ENCODE measurements at places on chromosomes 16 and 17.

DNA sequence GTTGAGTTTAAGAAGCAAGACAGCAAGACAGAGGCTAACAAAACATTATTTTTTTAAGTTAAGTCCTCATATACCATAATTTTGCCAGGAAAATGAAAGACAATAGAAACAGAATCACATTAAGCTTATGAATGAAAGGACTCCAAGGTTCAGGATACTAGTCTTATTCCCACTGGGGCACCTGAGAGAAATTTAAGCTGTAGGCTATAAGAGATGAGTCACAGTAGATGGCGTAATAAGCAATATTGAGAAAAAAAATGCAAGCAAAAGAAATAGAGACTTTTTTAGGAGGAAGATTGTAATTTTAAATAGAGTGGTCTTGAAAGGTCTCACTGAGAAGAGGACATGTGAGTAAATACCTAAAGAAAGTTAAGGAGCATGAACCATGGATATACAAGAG is 57.1 kb upstream of the KIF2B start:
- no peak for DNase-seq

- DNase-seq = no peak
Observed at GRCh38 chr17:67518876-67519275, 141.8 kb downstream of the PITPNC1 start.

GRCh38 chr17:76051561-76051960 is 20.8 kb downstream of the SRP68 start:
- no peak for DNase-seq

DNA sequence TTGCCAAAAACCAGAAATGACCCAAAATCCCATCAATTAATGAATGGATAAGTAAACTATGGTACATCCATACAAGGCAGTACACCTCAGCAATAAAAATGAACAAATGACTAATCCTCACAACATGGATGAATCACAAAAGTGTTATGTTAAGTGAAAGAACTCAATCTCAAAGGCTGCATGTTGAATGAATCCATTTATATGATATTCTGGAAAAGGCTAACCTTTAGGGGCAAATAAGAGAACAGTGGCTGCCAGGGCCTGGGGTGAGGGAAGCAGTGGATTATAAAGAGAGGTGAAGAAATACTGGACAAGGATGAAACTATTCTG is 46.1 kb upstream of the MSI2 start:
- DNase-seq = no peak

DNA sequence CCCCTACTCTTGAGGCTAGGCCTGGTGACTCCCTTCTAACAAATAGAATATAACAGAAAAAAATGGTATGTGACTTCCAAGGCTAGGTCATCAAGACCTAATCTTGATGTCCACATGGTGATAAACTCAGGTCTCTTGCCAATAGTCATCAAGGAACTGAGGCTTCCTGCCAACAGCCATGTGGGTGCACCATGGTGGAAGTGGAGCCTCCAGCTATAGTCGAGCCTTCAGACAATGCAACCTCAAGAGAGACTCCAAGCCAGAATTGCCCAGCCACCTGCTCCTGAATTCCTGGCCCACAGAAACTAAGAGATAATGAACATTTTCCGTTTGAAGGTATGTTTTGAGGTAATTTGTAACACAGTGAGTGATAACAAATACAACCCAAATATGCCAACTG is 55.9 kb upstream of the SREBF1 start:
- DNase-seq = no peak

- no peak for DNase-seq
Observed at GRCh38 chr17:40362696-40363110, 1.8 kb downstream of the GJD3 start.

GRCh38 chr16:63702981-63703590 is 1418.8 kb downstream of the CDH11 start:
- DNase-seq = no peak

GRCh38 chr16:67780847-67781564 is 25.4 kb downstream of the RANBP10 start:
- no peak for DNase-seq

GRCh38 chr16:66848172-66848571 is 4.0 kb downstream of the CA7 start:
- DNase-seq = no peak

DNA sequence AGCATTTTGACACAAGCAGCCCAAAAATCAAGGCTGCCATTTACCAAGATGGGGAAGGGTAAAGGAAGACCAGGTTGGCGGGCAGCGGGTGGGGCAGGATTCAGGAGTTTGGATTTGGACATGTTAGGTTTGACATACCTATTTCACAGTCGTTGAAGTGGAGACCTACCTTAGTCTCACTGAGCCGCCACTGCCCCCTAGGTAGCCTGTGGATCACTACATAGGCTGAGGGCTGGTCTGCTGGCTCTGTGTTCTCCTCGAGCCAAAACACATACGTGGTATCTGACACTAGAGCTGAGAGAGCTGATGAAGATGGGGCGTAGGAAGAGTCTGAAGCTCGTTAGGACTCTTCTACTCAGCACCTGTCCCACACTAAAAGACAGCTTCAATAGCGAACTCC is 115.1 kb downstream of the HIC1 start:
- no peak for DNase-seq

DNA sequence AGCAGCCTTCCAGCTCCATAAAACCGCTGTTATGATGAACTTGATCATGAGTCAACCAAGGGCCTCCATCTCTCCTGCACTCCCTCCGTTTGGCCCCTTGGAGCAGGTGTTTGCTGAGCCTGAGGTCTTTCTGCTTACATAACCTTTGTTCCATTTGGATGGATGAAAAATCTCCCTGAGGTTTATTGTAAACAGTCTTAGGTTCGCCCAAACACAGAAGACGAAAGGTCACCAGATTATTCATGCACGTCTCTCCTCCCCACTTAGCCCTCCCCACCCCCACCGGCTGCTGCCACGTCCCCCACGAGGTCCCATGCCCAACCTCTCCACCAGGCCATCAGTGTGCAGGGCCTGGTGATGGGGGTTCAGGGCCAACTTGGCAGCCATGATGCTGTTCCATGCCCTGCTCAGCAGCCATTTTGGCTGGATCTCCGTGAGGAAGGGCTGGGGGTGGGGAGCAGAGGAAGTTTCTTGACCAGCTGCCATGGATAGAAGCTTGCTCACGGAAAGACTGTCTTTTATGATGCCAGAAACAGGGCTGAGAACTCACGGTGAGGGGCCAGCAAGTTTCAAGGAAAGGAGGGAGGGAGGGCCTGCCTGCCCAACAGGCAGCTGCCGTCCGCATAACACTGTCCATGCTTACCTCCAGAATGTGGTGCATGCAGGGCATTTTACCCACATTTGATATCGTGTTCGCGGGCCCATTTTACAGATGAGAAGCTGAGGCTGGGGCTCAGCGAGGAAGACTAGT is 47.8 kb upstream of the FOXF1 start:
- no peak for DNase-seq

DNA sequence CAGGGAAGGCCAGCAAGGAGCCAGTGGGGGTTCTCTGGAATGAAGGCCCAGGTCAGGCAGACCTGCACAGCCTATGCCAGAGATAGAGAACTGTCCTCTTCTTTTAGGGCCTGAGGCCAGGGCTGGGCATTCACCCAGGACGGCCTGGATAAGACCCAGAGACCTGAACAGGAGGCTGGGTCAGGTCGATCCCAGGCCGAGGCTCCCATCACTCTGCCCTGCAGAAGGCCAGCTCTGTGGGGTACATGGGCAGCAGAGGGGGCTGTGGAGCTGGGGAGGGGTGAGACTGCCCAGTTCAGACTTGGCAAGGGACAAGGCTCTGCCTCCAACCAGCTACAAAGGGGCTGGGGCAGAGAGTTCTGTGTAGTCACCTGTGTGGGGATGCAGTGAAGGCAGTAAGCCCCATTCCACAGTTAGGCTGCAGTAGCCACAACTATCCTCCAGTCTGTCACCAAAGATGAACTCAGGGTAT is 14.6 kb downstream of the HSD11B2 start:
- DNase-seq = no peak

- no peak for DNase-seq
Observed at GRCh38 chr17:40303009-40303657, 5.8 kb upstream of the RARA start.

DNA sequence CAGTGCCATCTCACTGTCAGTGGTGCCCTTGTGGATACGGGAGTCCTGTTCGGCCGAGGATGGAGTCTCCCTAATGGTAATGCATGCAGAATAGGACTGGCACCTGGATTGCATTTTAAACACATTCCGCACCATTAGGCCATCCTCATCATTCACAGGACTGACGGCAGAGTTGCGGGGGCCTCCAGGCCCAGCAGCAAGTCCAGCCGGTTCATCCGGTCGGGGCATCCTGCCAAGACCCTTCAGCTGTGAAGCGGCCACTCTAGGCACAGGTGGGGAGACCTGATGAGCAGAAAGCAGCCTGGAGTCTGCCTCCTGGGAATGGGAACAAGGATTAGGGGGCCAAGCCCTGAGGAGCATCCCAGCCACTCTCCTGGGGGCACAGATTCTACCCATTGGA is 90.3 kb upstream of the XYLT1 start:
- DNase-seq = no peak
